ENCODE measurements at places on chromosomes 6 and 20.

DNA sequence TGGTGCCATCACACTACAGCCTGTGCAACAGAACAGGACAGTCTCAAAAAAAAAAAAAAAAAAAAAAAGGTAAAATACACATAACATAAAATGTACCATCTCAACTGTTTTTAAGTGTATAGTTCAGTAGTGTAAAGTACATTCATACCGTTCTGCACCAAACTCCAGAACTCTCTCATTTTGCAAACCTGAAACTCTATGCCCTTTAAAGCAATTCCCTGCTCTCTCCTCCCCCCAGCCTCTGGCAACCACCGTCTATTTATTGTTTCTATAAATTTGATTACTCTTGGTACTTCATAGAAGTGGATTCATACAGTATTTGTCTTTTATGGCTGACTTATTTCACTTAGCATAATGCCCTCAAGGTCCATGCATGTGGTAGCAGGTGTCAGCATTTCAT, 12.9 kb downstream of the RIPOR2 start:
- DNase-seq = no peak

DNA sequence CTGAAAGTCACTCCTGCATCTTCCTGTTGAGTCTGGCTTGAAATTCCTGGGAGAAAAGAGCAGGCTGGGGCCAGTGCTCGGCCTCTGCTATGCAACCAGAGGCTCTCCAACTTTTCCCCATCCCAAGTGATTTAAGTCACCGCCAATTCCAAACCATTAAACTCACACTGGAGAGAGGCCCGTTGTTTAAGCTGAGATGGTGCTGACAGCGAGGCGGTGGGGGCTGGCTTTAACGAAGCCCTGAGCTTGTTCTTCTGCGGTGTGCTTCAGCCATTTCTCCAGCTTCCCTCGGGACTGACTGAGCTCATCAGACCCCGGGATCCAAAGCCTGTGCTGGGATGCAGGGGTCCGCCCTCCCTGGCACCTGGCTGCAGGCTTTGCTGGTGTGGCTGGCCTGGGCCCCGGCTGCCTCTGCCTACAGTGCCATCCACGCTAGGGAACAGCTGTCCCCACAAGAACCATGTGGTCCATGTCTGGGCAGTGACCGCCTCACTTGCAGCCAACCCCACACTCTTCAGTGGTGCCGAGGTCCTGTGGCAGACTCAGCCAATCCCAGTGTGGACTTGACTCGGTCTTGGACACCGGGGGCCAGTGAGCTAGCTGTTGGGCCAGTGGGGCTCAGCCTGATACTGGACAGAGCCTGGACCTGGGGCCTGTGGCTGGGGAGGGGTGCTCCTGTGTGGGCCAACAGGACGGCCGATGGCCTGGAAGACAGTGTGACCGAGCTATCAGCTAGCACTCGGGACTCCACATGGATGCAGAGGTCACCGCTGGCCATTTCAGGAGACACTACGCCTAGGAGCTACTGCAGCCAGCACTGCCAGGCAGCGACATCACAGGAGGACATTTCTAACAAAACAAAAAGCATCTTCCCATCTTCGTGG, 21.2 kb downstream of the RAMACL start:
- DNase-seq = no peak

DNA sequence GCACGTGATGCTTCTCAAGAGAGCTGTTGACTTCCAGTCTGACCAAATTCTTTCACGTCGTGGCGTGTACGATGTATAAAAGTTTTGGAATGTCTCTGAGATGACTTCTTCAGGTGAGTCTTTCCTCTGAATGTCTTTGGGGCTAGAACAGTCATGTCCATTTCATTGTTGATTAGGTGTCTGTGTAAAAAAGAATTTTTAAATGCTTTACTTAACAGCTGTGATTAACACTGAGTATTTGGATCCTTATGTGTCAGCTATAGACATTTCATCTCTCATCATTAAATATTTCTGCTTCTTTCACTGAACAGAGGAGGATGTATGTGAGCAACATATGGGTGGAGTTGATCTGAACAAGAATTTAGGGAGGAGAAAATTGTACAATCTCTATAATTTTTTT, 29.3 kb upstream of the KIF13A start:
- DNase-seq = no peak

DNA sequence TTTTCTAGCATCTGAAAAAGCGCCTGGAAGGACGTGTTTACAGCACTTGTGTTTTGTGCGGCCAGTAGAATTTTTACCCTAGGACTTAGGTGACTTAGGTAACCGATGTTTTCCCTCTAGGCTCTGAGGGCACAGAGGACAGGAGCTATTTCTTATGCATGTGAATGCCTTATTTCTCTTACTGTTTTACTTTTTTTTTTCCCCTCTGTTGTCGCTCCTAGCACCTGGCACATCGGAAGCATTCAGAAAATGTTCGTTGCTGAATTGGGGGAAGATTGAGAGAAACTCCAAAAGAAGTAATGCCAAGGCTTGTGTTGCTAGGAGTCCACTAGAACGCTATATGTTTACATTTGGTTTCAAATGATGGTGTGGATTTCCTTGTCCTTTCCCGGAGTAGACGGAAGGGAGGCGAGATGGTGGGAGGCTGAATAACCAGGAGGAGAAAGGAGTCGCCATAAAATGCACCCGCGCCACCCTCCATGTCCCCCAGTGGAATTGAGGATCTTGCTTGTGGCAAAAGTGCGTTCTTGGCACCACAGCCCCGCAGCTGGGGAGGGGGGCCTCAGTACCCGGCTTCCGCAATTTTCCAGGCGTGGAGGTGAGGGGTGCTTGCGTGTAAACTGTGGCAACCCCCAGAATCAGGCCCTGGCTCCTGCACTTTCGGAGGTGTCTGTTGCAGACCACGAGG, 6.9 kb downstream of the OLIG3 start:
- no peak for DNase-seq

DNA sequence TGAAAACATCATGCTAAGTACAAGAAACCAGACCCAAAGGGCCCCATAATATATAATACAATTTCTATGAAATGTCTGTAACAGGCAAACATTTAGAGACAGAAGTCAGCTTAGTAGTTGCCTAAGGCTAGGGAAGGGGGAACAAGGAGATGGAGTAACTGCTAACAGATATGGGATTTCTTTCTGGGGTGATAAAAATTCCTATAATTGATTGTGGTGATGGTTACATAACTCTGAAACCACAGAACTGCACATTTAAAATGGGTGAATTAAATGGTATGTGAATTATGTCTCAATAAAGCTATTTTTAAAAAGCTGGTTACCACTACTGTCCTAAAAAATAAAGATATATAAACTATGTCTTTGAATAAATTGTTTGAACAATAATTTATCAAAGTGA, 3.2 kb downstream of the CEP162 start:
- DNase-seq = peak; percentile 59

DNA sequence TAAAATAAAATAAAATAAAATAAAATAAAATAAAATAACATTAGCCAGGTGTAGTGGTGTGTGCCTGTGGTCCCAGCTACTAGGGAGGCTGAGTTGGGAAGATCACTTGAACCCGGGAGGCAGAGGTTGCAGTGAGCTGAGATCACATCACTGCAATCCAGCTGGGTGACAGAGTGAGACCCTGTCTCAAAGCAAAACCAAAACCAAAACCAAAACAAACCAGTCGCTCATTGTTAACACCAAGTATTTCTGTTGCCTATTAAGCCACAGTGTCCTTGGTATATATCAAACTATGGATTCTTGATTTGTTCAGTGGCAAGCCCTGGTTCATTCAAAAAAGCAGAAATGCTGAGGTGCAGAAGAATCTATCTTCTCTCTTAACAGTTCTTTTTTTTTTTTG, 65.7 kb downstream of the PYGB start:
- DNase-seq = no peak

DNA sequence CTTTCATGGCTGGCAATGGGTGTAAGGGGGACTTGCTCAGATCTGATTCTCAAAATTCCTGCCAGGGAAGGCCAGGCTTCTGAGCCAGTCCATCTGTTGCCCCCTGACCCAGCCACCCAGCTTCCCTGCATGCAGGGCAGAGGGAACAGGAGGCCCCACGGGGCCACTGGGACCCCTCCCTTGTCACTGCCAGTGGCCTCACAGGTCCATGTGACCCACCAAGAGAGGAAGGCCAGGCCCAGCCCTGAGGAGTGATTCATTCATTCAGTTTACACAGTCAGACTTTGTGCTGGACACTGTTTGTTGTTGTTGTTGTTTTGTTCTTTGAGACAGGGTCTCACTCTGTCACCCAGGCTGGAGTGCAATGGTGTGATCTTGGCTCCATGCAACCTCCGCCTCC, 39.5 kb downstream of the UBE2V1 start:
- DNase-seq = no peak

DNA sequence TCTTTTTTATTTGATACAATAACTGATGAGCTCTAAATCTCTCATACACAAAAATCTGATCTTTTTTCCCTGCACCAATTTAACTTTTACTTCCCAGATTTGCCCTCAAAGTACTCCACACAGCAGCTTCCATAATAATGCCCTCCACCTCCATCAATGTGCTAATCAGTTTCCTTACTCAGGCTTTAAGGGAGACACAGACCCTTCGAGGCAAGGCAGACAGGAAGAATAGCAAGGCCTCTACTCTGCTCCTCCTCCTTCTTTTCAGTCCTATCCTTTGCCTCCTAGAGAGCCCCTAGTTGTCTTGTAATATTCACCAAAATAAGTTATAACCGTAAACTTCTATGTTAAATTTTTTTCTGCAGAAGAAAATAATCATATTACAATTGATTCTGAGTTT, 444.9 kb upstream of the RNF217 start:
- DNase-seq = no peak

DNA sequence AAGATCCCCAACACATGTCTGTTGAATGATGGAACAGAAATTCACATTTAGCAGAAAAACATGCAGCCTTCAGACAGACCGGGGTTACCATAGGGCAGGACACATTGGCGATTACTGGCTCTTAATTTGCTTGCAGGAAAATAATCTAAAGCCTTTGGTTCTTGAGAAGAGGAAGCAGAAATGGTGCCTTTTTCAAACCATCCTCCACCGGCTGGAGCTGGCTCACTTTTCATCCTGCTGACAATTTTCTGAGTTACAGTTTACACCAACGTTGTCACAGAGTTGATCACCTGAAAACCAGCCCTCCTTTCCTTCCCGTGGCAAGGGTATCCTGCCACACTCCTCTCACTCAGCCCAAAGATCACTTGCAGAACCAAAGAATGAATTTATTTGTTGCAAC, 32.6 kb downstream of the SF3B5 start:
- DNase-seq = no peak

- DNase-seq = no peak
These were observed 261.2 kb downstream of the HIVEP2 start for GRCh38 chr6:142683714-142684141.

DNA sequence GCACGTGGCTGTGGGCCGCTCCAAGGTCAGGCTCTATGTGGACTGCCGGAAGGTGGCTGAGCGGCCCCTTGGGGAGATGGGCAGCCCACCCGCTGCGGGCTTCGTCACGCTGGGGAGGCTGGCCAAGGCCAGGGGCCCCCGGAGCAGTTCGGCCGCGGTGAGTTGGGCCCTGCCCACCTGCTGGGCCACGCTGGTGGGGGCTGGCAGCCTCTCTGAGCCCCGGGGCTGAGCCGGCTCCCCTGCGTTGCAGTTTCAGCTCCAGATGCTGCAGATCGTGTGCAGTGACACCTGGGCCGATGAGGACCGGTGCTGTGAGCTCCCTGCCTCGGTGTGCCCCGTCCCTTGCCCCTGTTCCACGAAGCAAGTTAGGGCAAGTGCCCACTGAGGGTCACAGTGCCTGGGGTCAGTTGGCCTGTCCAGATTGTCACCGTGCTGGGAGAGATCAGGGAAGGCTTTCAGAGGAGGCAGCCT, 27.1 kb downstream of the COL20A1 start:
- DNase-seq = no peak

GRCh38 chr6:43842231-43842794, 72.3 kb downstream of the VEGFA start:
- no peak for DNase-seq

DNA sequence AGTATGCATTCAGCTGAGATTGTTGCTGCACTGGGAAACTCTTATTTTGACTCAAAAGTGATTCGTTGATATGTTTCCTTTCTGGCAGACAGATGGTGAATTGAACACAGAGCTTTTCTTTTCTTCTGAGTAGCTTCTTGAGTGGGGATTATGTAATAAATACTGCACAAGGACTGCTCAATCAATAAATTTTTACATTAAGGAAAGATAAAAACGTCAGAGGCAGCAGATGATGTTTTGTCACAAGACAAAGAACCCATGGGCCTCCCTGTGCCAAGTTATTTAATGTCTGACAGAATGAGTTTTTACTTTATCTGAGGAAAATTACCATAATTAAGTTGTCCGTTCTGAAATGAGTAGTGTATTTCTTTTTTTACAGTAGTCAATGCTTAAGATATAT, 460.3 kb downstream of the UTRN start:
- no peak for DNase-seq

DNA sequence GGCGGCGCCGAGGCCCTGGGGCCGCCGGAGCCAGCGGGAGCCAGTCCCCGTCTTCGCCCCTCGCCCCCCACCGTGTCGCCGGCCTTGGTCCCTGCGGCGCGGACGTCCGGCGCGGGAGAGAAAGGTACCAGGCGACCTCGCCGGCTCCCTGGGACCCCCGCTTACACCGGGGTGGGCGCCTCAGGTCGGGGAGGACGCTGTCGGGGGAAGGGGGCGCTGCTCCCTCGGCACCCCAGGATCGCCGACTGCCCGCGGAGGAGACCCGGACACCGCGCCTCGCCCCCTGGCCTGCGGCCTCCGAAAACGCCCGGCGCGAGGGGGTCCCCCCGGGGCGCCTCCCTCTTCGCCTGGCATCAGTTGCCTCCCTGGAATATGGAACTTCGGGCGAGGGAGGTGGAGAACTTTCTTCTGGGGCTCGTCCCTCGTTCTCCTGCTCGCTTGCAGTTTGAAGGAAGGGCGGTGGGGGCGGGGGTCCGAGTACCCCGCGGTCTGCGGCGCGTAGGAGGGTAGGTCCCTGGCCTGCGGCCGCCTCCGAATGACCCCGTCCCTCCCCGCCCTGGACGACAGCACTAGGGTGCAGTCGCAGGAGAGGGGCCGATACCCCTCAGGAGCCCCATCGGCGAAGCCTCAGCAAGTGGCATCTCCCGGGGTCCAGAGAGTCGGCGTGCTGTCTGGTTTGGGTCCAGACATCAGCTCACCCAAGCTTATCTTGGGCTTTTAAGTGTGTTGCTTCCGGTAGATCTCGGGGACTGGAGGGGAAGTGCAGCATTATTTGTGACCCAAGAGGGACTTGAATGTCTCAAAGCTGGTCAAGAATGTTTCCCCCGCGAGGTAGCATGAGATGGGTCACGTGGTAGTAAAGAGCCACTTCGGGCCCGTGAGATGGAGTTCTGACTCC, 549 bp downstream of the ANKRD6 start:
- no peak for DNase-seq

DNA sequence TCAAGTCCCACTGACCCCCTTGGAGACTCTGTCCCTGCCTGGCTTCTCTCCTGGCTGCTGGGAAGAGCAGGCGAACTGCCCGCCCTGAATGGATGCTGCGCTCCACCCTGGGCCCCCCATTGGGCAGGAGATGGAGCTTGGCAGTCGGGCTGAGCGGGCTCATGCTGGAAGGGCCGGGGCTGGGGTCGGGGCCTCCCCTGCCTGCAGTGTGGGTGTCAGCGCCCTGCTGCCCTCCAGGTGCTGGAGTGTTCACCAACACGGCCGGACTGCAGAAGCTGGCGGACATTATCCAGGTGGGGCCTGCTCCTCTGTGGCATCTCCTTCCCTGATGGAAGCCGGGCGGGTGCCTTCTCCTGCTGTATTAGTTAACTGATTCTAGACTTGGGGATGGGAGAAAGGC, 16.0 kb upstream of the TNFRSF6B start:
- no peak for DNase-seq

- no peak for DNase-seq
These were observed 144.1 kb downstream of the QRSL1 start for GRCh38 chr6:106773522-106773921.

GRCh38 chr20:63454731-63455567, 17.5 kb downstream of the KCNQ2 start:
- DNase-seq = no peak

Data from BJ (cell line).